ENCODE measurements at places on chromosomes 7 and 10.

GRCh38 chr10:95756041-95756761 is at the start of gene ENTPD1:
ENTPD1 (plus strand) TSS chr10:95756163; CDS start chr10:95756240, 77 bp downstream.
- no peak for DNase-seq

GRCh38 chr10:88409236-88409635 is 173.9 kb downstream of the RNLS start:
- no peak for DNase-seq

- no peak for DNase-seq
Measured at GRCh38 chr10:71648933-71649320, 70.7 kb downstream of the C10orf105 start.

- DNase-seq: no peak
Measured at GRCh38 chr7:122674502-122674901, 24.4 kb downstream of the RNF133 start.

GRCh38 chr7:47783456-47784223 is 164.6 kb downstream of the PKD1L1 start:
- no peak for DNase-seq

DNA sequence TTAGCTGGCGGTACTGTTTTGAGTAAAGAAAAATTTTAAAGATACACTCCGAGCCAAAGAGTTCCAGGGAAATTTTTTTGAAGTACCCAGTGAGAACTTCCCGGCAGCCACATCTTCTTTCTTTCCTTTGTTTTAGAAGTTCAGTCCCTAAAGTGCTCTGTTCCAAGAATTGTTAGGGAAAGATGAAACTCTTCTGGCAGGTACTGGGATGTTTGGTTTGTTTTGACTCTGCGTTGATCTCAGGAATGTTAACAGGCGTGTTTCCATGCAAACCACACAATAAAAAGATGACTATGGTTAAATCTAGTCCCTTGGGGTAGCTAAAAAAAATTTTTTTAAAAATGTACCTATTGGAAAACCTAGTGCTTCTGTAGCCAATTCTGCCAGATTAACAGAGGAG is 224.7 kb upstream of the PHYHIPL start:
- no peak for DNase-seq

DNA sequence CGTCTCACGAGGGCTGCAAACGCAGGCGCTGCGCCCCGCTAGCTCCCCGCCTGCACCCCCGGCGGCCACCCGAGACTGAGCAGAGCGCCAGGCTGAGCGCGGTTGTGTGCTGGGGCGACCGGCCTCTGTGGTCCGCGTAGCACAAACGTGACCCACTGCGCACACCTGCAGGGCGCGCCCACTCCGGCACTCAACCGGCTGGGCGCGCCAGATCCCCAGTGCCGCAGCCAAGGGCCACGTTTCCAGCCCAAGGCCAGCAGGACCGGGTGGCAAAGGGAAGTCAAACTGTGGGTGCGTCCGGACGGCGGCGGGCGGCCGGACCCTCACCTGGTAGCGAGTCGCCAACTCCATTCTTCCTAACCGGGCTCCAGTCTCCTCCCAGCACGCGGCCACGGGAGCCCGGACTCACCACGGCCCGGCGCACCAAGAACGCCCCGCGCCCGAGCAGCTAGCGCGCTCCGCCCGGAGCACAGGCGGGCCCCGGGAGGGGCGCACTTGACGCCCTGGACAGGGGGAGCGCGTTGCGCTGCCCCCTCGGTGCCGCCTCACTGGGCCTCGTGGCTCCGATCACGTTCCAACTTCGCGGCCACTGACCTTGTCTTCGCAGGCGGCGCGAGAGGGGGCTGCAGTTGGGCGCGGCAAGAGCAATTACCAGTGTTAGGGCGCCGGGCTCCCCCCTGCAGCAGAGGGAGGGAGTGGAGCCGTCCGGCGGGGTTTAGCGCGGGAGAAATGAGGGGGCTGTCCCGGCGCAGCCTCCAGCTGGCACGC is at the start of gene CDCA7L:
CDCA7L (minus strand) TSS at position 446 of the 768 bp plus-strand sequence; CDS start at position 351, 95 bp downstream.
- no peak for DNase-seq

DNA sequence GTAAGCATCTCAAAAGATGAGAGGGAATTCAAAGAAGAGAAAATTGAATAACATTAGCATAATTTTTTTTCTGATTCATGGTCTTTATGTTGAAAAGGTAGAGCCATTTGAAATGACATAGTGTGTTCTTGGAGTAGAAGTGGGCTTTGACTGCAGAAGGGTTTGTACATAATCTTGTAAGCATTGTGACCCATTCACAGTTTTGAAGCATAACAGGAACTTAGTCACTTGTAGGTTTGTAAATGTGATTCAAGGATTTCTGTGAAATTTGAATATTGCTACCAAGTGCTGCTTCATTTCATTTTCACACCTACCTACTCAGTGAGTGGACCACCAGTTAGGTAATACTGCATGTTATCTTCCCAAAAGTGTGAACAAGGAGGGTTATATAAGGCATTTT is 68.6 kb downstream of the PON1 start:
- no peak for DNase-seq

DNA sequence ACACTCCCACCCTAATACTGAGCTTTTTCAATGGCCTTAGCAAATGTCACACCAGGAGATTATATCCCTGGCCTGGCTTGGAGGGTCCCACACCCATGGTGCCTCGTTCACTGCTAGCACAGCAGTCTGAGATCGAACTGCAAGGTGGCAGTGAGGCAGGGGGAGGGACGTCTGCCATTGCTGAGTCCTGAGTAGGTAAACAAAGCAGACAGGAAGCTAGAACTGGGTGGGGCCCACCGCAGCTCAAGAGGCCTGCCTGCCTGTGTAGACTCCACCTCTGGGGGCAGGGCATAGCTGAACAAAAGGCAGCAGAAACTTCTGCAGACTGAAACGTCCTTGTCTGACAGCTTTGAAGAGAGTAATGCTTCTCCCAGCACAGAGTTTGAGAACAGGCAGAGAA is 338.9 kb upstream of the MBL2 start:
- DNase-seq: no peak

GRCh38 chr10:120782336-120782735 is 68.8 kb upstream of the WDR11 start:
- DNase-seq: no peak

DNA sequence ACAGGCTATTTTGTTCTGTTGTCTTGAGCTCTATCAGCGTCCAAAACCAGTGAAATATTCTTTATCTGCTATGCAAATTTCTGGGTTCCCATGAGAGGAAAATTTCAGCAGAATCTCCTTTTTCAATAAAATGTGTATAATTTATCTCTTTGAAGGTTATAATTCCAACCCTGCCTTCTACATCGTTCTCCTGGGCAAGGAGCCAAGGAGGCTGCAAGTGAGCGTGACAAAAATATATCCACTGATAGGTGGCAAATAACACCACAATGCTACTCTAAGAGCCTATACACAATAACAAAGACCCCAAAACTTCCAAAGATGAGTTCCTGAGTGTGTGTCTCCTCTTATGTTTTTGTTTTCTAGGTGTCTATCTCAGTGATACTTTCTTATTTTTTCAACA is 664.7 kb upstream of the SORCS1 start:
- no peak for DNase-seq

DNA sequence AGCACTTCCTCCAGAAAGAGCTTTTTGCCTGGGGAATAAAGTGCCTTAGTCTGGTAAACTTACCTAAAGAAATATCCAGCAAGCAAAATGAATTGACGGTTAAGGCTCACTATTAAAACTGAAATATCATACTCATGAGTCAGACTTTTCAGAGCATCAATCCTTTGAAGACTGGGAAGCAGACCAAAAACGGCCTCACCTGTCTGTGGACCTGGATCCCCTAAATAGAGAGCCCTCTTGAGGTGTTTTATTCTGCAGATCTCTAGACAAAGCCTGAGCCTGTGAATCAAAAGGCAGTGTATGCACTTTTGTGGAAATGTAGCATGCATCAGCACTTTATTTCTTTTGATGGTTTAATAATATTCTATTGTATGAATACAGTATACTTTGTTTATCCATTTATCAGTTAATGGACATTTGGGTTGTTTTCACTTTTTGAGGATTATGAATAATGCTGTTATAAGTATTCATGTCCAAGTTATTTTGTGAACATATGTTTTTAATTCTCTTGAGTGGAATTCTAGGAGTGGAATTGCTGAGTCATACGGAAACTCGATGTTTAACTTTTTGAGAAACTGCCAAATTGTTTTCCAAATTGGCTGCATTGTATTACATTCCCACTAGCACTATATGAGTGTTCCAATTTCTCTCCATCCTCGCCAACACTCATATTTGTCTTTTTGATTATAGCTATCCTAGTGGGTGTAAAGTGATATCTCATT is 449.0 kb upstream of the IGFBP3 start:
- no peak for DNase-seq

DNA sequence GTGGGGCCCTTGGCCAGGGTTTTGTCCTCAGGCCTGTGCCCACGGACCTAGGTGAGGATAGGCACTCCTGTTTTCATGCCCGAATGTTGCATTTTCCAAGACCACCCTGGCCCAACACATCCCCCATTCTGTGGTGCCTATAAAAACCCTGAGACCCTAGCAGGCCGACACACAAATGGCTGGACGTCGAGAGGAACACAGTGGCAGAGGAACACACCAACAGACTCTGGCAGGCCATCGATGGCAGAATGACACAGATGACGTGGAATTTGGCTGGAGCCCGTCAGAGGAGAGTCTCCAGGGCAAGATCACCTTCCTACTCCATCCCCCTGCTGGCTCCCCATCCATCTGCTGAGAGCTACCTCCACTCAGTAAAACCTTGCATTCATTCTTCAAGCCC is 898.8 kb downstream of the ANKRD7 start:
- no peak for DNase-seq

GRCh38 chr10:60444494-60445064 is 54.9 kb upstream of the ANK3 start:
- no peak for DNase-seq

DNA sequence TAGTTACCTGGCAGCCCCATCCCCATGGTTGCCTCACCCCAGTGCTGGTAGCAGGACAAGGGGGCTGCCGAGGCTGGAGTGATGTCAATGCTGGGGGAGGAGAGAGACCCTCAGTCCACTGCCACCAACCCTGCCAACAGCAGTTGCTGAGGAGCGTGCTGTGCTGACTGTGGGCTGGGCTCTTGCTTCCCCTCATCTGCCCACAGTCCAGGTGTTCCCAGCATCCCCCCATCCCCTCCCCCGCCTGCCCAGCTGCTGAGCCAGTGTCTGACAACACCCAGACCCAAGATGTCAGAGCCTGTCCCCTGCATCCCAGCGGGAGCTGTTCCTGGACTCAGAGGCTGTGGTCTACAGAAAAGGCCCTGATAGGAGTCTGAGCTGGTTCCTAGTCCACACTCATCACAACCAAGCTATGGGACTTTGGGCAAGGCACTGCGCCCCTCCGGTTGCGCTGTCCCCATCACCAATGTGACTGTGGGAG is 14.6 kb upstream of the PSAP start:
- no peak for DNase-seq

- no peak for DNase-seq
Measured at GRCh38 chr10:118254654-118255053, 87.5 kb downstream of the FAM204A start.

DNA sequence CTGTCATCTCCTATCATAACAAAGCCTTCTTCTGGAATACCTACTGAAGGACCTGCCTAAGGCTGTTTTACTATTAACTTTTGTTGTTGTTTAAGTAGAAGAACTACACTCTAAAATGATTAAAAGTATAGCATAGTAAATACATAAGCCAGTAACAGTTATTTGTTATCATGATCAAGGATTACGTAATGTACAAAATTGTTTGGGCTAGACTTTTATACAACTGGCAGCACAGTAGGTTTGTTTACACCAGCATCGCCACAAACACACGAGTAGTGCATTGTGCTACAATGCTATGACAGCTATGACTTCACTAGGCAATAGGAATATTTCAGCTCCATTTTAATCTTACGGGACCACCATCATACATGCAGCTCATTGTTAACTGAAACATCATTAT is 169.1 kb downstream of the LRRN3 start:
- no peak for DNase-seq
